ENCODE measurements at places on chromosomes 1 and 21.

DNA sequence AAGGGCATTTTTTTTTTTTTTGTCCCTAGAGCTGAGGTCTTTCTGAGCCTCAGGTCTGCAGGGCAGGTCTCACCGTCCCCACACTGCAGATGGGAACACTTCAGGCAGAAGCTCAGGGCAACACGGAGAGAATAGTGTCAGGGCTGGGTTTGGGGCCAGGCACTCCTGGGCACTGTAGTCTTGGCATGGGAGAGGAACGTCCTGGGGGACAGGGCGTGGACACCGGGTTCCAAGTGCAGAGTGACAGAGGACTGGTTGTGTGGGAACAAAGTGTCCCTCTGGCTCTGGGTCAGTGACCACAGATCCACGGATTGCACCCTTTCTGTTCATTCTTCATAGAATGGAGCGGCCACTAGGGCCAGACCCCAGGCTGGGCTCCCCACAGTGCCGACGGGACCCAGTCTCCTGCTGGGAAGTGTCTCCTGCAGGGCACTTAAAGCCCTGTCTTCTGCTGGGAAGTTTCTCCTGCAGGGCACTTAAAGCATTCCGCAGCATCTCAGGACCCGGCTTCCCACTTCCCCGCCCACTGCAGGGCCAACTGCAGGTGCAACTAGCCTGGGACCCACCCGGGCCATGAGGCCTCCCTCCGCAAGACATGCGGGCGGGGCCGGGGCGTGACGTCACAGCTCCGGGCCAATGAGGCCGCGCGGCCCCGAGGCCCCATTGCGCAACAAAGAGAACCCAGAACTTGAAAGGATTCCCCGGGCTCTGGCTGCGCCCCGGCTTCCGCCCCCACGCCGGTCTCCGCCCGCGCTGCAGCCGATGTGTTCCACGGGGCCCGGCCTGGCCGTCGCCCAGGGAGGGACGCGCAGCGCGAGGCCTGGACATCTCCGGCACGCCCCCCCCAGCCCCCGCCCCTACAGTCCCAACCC, 1.2 kb downstream of the GPR153 start:
- peak; percentile 46 for DNase-seq

DNA sequence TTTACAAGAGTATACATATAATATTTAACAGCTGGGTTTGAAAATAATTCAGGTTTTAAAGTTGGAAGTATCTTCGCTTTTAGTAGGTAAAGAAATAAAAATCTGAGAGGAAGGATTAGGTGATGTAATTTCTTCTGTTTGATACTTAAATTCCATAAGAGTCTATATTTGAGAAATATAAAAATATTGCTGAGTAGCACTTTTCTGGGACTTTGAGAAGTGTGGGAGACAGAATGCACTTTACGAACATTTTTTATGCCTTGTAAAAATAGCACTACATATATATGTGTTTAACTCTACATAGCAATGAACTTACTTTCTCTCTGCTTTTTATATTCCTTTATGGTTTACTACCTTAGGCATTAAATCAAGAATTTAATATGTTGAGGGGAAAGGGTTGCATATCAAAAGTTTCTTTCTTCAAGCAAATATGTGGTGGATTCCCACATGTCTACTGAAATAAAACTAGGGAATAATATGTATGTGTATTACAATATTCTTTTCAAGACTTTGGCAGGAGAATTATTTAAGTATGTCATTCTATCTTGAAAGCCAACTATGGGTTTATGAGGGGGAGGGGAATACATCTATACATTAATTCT, 266.7 kb upstream of the ADAMTS5 start:
- no peak for DNase-seq

- no peak for DNase-seq
These were observed 75.9 kb downstream of the IVNS1ABP start for GRCh38 chr1:185241127-185241526.

- DNase-seq: no peak
These were observed 34.9 kb upstream of the PTGFRN start for GRCh38 chr1:116874733-116875249.

DNA sequence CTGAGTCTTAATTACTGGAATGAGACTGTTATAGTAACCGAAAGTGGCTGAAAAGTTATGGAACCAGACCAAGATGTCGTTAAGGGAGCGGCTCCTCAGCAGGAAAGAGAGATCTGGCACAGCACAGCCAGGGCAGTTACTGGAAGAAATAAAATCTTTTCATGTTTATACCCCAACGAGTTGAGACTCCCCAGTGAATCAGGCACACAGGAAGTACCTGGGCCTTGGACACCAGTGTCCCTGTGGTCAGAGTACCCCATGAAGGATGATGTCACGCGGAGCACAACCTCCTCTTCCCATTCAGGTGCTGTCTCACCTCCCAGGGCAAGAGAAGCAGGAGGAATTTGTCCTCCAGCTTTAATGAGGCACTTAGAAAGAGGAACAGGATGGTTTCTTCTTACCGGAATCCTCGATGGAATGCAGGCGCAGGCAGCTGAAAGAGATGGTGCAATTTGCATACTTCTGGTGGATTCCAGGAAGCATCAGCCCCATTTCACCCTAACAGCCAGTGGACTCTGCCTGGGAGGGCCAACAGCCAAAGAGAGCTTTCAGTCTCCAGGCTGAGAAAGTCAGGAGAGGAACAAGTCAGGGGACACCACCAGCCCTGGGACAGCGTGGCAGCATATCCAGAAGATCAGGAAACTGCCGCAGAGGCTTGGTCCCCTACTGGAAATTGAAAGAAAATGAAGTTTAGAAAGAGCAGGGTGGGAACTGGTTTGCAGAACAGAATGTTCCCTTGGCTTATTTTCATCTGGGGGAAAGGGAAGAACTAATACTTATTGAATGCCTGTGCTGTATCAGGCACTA, 35.9 kb upstream of the CTTNBP2NL start:
- no peak for DNase-seq

DNA sequence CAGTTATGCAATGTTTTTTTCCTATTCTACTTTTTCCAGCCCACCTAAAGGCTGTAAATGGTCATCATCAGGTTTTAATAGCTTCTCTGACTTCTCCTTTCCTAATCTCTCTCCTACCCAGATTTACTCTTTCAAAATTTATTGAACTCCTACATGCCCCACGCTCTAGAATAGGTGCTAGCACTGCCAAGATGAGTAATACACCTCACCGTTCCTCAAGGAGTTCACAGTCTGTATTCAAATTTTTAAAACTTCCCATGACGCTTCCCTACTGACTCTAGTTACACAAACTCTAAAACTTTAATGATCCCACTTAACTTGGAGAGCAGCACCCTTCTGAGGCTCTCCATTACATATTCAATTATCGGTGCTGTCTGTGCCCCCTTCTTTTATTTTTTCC, 51.6 kb downstream of the ALG14 start:
- no peak for DNase-seq

DNA sequence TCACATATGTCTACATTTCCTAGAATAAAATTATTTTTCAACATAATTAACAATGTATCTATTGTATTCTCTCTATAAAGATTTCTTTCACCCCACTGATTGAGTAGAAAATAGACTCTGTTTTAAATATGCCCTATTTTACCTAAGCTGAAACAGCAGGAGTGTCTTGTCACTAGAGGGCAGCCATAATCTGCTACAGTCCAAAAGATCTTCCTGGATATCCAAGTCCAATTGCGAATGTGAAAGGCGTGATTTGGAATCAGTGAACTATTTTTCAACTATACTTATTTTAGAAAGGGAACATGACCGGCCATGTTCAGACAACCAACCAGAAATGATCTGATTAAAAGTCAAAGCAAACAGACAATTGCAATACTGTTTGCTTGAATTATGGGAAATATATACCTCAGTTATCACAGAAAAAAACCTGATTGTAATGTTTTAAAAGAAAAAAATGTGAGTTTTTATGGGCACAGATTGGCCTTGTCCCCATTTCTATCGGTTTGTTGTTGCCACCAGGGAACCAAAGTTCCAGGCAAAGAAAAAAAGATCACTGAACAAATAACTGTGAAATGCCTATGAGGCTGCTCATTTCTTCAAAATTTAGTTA, 1211.0 kb upstream of the ADGRL4 start:
- peak; percentile 2 for DNase-seq
